Stimulated activated CD8-positive, alpha-beta memory T cell treated with anti-CD3 and anti-CD28 coated beads, Interleukin-7, amount 100 ng/mL, for 1 hour (primary cell): ENCODE measurements at places on chromosomes 4 and X.

DNA sequence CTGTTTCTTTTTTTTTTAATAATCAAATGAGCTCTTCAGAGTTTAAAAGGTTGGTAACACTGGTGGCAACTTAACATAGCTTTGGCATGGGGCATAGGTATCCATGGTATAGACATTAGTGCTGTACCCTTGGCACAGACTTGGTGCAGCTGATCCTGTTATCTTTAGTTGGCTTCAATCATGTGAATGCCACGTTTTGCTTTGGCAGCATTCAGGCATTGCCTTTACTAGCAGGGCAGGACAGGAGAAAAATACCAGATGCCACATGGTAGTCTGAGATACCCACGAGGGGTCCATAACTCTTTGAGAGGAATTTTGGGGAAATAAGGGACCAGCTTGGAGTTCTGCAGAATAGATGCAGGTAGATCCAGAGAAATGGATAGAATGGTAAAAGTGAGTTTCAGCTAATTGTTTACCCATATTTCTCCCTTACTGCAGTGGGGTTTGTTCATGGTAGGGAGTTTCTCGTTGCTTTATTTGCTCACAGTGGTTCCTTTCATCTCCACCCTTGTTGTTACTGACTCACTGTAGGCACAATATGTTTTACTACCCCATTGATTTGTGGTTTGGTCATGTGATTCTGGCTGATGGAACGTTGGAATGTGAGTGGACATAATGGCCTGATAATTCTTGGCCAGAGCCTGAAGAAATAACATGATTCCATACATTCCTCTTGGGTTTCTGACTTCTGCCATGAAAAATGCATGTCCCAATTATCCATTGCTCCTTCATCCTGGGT, 342.7 kb downstream of the GLUD2 start:
- no peak for DNase-seq

DNA sequence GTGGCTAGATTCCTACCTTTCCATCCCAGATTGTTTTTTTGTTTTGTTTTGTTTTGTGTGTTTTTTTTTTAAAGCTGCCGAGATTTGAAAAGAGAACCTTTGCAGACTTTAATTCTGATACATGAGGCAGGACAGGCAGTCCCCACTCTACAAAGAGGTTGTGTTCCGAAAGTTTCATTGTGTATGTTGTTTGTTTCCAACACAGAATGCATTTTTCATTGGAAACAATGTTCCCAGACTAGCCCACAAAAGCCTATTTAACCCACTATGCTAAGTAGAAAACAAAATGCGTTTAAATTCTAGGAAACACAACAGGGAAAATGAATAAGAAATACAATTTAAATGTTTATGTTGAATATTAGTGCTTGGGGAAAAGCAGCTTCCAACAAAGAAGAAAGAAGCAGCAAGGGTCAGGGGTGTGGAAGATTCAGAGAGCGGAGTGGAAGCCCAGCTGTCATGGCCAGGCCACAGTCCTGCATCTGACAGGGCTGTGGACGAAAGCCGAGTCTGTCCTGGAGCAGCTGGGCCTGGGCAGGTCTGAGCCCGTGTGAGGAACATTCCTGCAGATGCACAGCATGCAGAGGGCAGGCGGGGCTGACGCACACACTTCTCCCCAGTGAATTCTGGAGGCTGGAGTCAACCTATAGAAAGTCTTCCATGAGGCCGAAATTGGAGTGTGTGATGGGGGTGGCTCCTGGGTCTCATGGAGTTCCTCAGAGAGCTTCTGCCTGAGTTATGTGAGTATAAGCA, 12.4 kb upstream of the SETD7 start:
- no peak for DNase-seq

DNA sequence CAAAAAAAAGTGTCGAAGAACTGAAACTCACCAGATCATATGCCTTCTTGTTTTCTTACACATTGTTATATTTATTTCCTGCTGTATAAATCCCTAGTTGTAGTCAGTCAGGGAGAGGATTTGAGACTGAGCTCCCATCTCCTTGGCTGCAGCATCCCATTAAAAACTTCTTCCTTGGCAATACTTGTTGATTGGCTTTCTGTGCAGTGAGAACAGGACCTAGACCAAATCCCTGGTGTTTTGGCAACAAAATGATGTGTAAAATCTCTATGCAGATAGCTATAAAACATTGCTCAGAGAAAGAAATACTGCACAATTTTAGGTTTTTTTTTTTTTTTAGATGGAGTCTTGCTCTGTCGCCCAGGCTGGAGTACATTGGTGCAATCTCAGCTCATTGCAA, 47.9 kb downstream of the TRIML1 start:
- DNase-seq = no peak

DNA sequence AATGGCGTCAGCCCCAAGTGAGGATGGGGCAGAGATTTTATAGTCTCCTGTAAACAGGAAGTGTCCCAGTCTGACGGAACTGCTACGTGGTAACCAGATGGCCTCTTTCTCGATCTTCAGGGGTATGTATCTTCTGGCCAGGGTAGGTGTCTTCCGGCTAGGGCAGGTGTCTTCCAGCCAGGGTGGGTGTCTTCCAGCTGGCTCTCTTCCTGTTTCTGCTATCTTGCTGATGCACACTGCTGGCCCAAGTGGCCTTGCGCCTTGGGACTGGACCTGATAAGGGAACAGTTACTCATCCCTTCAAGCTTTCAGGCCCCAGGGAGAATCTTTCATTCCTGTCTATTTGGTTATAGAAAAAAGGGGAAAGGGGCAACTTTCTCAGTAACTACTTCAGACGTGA, 178.7 kb upstream of the MAGEE2 start:
- DNase-seq = no peak

DNA sequence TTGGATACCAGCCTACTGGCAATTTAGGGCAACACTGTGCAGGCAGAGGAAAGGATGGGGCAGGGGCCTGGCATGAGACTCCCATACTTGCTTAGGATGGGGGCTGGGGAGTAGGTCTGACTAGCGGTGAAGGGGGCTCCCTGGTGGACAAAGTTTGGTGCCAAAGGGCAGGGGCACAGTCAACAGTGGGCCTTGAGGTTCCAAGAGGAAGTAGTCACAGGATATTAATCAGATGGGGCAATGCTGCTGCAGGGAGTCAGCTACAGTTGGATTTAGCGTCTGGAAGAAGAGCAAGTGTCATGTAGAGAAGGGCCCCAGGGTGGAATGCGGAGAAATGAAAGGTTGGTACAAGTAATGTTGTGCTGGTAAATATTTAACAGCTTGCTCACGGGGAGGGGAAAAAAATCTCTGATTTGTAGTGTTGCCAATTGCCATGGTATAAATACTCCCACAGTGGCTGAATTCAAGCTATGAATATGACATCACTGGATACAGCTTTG, 139.4 kb downstream of the PJA1 start:
- no peak for DNase-seq

DNA sequence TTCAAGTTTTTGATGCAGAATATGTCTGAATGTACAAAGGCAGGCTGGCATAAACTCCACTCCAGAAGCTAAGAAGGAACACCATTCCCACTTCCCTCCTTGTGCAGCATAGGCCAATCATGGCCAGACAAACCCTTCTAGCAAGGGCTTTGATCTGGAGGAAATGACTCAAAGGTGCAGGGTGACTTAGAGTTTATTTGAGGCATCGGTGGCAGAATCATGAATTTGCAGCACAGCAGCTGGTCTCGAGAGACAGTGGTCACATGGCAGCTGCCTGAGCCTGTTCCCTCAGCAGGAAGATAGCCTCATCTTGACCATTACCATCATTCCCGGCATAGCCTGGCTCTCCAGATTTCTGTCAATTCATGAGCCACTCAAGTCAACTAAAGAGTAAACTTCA, 154.5 kb downstream of the ATP10D start:
- DNase-seq = no peak

DNA sequence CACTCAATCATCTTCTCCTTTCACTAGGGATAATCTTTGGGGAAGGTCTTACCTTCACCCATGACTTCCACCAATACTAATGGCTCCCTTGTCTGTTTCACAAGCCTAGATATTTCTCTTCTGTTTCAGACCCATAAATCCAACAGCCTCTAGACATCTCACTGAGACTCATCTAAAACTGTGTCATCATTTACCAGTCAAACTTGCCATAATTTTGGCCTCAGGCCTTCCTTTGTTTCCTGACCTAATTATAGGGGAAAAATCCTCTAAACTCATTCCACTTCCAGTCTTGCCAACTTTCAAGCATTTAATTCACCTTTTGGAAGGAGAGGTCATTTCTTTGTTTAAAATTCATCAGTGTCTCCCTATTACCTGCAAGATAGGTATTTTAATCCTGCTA, 181.0 kb upstream of the CNKSR2 start:
- no peak for DNase-seq

GRCh38 chrX:109475174-109475891, 6.6 kb downstream of the GUCY2F start:
- no peak for DNase-seq

DNA sequence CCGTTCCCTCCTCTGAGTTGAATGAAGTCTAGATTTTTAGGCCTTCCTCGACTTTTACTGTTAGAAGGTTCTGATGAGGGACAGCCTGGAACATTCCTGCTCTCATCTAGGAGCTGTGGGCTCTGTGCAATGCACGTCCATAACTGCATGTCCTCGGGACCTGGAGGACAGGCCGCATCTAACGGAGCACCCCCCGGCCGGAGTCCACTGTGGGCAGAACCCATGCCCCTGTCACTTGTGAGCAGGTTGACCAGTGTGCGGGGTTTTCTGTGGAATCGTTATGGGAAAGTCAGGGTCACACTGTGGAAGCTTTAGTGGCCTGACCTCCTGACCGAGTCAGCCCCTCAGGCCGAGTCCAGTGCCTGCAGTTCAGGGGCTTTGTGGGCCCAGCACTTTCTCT, 19.3 kb upstream of the TADA2B start:
- no peak for DNase-seq

DNA sequence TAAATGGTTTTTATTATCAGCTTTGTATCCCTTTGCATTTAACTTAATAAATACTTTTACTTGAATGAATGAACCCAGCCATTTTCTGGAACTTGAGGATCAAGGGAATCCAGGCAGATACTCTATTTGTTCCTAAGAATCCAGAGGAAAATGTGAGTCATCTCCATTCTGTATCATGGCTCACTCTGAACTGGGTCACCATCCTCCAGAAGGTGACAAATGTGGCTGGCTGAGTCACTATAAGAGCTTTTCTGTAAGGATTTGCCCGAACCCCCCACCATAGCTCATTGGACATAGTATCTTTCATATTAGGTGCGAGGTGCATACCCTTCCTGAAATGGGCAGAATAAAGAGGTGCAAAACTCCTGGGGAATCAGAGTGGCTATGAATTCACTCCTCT, 25.8 kb downstream of the RTL9 start:
- no peak for DNase-seq

DNA sequence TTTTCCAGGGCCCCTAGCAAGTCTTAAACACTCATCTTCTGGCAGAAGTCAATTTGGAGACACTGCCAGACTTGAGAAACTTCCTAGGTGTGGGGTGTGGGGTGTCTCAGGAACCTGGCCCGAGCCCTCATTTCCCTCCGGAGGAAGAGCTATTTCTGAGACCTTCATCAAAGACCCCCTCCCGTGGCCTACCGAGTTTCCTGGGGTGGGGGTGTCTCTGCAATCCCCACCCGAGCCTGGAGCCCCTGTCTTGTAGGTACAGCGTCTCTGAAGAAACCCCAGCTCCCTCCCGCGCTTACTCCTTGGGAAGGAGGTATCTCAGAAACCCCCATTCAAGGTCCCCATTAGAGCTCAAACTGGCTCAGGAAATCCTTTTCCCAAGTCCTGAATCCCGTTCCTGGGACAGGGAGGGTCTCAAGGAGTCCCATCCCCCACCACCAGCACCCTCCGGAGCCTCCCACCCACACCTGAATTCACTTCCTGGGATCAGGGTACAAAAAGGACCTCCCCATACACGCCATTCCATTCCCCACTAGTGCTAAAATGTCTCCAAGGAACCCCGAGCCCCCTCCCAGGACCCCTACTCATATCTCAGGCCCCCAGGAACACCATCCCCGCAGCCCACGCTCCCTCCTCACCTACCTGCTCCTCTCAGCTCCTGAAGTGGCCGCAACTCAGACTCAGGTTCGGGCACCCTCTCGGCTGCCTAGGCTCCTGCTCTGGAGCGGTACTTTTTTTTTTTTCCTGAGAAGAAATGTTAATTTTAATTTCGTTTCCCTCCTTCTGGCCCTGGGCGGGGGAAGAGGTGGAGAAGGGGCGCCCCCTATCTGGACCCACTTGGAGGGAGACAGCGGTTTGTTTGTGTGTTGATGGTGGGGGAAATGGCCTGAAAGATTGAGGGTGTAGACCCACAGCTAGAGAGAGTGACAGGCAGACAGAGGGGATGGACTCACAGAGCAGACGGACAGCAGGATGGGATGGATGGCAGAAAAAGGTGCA, 1.1 kb downstream of the SLC38A5 start:
- DNase-seq = no peak
